Stimulated activated CD8-positive, alpha-beta memory T cell treated with anti-CD3 and anti-CD28 coated beads, Interleukin-4, amount 100 ng/mL, for 1 hour (primary cell): ENCODE measurements at places on chromosomes 7 and 10.

DNA sequence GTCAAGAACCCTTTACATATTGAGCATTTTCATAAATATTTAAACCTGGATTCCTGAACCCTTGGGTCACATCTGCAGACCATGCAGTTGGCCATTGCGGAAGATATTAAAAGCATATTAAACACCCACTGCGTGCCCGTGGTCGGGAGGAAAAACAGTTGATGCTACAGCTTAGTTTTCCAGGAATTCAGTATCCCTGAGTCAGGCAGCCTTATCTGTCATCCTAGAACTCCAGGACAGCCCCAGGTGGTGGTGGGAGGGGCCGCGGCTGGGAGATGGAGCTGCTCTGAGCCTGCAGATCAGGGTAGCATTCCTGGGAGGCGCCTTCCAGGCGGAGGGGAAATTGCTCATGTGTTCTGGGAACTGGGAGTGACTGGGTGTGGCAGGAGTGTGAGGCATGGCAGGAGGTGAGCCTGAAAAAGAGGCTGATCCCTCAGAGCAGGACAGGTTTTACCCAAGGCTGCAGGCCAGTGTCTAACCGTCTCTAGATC, 222.9 kb upstream of the SH2B2 start:
- no peak for DNase-seq

DNA sequence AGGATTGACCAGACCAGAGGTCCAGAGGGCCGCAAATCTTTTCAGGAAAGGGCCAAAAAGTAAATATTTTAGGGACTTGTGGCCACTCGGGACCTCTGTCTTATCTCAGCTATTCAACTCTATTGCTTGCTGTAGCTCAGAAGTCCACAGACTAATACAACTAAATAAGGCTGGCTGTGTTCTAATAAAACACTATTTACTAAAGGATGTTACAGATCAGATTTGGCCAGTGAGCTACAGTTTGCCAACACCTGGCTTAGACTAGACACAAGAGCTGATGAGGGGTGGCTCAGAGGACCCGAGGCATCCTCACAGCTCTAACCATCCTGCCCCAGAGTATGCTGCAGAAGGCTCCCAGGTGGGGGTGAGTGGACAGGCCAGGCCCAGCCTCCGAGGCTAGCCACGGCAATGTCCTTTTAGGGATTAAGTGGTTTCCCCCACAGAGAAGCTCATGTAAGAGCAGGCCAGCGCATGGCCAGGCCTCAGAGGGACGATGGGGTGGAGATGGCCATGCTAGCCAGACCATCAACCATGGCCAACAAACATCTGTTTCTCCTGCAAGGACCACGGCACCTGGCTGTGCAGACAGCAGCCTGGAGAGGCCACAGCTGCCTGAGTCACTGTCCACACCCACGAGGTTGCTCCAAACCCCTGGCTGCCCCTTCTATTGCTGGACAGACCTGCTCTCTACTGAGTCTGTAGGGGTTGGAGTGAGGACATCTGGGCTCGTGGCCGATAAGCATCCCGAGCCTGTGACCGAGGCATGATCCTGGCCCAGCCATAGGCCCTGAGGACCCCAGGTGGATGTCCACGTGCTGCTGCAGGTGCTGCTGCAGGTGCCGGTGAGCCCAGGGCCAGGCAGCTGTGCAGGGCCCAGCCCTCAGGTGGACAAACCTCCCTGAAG, 76.5 kb downstream of the AFAP1L2 start:
- no peak for DNase-seq

DNA sequence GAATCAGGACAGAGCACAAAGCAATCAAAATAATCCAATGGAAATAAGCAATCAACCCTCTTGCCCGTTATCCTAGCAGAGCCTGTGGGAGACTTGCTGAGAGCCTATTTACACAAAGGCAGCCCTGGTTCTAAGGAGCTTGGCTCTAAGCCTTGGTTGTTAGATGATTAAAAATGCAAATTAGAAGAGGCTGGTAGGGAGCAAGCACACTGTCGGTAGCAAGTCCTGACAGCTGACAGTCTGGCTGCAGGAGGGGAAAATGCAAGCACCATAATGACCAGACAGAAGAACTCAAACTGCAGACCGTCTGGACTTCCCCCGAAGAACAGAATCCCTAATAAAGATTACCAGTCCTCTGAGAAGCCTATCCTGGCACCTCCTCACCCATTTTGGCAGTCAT, 131.8 kb upstream of the CTTNBP2 start:
- DNase-seq = no peak

GRCh38 chr7:151664268-151664667, 144.6 kb upstream of the RHEB start:
- DNase-seq = no peak

DNA sequence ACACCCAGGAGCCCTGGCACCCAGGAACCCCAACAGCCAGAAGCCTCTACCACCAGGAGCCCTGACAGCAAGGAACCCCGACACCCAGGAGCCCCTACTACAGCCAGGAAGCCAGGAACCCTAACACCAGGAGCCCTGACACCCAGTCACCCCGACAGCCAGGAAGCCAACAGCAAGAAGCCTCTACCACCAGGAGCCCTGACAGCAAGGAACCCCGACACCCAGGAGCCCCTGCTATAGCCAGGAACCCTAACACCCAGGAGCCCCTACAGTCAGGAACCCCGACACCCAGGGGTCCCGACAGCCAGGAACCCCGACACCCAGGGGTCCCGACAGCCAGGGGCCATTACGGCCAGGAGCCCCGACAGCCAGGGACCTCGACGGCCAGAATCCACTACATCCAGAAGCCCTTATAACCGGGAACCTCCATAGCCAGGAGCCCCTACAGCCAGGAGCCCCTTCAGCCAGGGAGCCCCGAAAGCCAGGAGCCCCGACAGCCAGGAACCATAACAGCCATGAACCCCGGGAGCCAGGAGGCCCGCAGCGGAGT, 440 bp upstream of the GLRX3 start:
- no peak for DNase-seq

- no peak for DNase-seq
Measured at GRCh38 chr10:125164421-125164820, 4.1 kb upstream of the CTBP2 start.

- no peak for DNase-seq
Measured at GRCh38 chr10:79245539-79246208, 101.6 kb upstream of the PPIF start.

DNA sequence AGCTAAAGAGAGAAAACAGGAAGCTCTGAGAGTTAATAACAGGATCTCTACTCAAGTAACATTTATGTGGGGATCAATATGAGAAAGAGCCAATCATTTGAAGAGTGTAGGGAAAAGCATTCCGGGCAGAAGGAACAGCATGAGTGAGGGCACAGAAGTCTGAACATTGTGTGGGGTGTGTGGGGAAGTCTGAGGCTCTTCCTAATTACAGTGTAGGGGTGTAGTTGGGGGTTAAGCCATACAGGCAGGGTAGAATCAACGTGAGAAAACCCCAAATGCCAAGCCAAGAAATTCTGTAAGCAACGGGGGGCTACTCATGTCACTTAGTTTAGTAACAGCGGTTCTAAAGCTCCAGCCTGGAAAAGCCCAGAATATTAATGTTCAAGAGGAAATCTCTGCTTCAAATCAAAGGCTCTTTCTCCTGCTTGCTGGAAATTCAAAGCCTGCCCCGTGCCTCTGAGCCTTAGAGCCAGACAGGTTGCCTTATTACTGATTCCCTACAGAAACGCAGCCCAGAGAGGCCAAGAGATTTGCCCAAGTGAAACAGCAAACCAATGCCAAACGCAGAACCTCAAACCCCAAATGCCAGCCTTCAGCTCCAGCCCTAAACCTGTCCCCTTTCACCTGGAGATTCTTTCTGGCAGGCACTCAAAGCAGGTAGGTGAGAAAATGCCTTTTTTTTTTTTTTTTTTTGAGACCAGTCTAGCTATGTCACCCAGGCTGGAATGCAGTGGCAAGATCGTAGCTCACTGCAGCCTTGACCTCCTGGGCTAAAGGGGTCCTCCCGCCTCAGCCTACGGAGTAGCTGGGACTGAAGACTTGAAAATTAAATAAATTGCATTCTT, 36.1 kb downstream of the DNAJB12 start:
- DNase-seq = no peak

DNA sequence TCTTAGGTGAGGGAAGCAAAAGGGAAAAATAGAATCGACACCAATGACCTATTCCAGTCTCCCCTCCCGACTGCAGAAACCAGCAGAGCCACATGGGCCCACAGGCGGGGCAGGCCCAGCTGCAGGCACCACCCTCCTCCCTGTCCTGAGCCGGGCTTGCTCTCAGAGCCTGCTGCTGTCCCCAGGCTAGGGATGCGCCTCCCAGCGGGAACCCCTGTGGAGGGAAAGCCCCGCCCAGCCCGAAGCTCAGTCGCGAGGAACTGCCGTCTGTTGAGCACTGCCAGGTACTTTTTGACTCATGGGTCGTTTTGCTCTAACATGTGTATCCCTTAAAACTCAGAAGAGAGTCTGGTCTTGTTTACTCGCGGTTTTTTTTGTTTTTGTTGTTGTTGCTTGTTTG, 124.5 kb upstream of the RET start:
- no peak for DNase-seq

- DNase-seq = no peak
Measured at GRCh38 chr10:100072514-100072913, 9.2 kb downstream of the CPN1 start.

DNA sequence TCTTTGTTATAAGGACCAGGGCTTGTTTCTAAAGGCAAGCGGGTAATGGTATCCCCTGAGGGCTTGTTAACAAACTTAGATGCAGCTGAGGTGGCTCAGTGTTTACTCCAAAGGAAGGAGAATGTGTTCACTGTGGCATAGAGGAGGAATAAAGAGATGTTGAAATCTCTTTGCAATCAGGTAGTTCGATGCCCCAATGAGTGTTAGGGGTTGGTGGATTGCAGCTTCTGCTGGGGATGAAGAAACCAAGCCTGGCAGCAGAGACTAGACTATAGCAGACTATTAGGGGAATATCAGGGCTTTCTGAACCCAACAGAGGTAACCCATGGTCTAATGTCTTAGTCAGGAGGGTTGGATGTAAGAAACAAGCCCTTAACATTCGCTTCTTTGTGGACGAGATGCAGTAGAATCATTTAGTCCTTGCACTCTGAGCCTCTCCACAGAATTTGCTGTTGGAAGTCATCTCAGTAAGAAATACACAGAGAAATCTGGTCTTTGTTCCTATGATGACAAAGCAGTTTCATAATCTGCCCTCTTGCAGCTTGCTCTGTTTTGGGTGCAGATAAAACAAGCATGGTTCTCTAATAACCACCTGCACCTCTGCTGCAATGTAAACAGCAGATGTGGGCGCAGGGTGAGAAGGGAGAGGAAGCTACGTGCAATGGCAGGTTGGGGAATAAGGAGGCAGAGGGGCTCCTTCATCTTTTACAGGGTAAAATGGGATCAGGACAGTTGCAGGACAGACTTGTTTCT, 108.6 kb downstream of the NRF1 start:
- DNase-seq = no peak

DNA sequence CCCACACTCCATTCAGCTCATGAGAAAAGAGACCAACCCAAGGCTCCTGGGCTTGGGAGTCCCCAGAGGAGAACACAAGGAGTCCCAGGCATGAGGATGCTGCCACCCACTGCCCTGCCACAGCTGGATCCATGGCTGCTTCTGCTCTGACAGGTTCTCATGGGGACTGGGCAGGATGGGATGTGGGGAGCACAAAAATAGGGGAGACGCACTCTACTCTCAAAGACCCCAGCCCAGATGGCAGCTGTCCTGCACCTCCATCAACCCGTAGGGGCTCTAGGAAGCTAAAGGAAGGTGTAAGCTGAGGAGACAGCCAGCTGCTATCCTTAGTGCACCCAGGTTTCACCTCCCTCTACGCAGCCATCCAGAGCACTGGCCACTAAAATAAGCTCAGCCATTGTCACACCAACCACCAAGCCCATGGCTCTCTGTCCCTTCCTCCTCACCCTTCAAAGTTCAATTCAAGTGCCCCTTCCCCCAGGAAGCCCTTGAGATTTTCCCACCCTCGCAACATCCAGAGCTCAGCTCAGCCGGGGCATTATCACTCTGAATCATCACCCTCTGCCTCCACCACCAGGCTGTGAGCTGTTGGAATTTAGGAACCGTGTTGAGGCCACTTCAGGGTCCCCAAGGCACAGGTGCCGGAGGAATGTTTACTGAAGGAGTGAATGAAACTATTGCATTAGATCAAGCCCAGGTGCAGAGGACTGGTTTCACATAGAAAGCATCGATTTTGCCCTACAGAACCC, 142.1 kb downstream of the GRID1 start:
- DNase-seq = no peak

- no peak for DNase-seq
Measured at GRCh38 chr10:107546284-107546683, 381.8 kb upstream of the SORCS1 start.

GRCh38 chr7:129574487-129574886, 37.0 kb upstream of the NRF1 start:
- no peak for DNase-seq

DNA sequence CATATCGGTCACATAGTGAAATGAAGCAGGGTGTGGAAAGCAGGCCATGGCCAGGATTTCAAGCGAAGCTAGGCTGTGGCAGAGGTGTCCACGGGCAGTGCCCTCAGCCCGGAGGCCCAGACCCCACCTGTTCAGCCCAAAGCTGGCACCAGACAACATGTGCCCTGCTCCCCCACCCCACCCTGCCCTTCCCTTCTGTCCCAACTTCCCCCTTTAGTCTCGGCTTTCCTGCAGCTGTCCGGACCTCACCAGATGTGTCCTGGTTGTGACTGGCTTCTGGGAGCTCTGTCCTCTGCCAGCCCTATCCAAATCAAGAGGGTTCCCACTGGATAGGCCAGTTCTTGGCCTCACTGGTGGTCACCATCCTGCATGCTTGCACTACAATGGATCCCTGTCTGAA, 37.3 kb downstream of the ADAM12 start:
- DNase-seq = no peak
